DMS153 (cell line): ENCODE measurements at places on chromosomes 1 and 21.

DNA sequence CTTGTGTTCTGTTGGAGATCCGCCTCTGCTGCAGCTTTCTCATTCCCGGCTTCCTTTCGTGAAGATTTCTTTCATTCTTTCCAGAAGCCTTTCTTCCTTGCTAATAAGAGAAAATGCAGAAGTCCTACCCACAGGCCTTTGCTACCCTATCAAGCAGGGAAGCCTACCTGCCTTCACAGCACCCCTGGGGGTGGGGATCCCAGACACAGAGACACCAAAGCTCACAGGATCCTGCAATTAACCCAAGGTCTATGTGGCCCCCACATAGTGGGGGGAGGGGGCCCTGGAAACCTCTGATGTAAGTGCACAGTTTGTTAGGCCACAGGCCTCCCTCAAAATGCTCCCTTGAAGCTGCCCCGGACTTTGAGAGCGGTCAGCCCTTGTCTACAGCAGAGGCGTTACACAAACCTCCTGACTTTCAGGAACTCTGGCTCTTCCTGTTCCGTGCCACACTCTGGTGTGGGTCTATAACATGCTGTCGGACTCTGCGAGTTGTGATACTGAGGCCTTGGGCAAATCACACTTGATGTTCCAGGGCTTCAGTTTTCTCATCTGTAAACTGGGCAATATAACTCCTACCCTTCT is 31.2 kb downstream of the NKAIN1 start:
- no peak for DNase-seq

- no peak for DNase-seq
Observed at GRCh38 chr21:27421654-27422053, 454.8 kb upstream of the ADAMTS5 start.

- DNase-seq, result no peak
Observed at GRCh38 chr1:111604931-111605330, 14.7 kb upstream of the RAP1A start.

DNA sequence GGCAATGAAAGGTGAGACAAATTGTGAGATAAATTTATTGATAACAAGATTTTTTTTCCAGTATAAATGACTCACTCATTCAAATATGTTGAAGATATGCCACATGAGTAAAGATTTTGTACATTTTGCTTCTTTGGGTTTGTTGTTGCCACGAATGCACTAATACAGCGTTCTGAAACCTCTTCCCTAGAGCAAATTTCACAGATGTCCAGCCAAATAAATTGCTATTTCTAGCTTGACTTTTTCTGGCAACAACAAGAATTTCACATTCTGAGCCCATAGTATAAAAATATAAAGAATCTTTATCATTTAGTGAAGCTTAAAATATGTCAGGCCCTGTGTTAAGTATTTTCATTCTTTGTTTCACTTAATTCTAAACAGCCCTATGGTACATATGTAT is 114.5 kb upstream of the COL24A1 start:
- DNase-seq, result no peak

DNA sequence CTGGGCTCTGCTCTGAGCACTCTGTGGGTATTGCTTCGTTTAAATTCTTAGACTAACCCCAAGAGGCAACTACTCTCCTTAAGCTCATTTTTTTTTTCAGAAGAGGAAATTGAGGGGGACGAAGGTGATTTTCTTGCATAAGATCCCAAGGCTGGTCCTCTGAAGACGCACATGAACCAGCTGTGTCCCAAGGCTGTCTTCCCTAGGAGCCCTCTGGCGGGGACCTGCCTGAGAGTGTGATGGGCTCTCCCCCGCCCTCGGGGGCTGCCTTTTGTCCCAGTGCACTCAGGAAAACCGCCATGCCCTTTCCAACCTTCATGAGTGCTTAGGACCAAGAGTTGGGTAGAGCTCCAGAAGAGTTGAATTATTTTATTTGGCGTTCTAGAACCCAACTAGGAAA is 21.7 kb downstream of the UMODL1 start:
- DNase-seq, result no peak

DNA sequence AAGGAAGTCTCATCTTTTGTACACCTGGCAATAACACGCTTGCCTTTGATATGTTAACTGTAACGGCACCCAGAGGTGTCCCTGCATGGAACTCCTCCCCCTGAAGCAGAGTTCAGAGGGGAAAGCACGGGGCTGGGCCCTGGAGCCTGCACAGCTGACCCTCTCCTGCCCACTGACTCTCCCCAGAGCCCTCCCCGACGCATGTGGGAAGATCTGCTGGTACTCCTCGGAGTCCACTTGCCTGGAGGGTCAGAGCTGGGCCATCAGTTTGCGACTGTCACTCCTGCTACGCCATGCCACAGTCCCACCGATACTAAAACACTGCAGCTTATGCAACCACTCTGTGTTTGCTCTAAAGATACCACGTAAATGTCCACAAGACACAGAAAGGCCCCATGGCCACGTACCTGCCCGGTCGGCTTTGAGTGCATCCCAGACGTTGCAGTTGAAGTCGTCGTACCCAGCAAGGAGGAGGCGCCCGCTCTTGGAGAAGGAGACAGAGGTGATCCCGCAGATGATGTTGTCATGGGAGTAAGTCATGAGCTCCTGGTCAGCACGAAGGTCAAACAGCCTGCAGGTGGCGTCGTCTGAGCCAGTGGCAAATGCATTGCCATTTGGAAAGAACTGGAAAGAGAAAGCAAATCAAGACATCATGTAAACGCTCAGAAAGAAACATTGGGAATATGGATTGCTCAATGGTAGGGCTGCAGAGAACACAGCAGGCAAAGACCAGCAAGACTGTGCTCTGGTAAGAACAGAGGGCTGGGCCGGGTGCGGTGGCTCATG is 10.6 kb upstream of the NADK start:
- no peak for DNase-seq

DNA sequence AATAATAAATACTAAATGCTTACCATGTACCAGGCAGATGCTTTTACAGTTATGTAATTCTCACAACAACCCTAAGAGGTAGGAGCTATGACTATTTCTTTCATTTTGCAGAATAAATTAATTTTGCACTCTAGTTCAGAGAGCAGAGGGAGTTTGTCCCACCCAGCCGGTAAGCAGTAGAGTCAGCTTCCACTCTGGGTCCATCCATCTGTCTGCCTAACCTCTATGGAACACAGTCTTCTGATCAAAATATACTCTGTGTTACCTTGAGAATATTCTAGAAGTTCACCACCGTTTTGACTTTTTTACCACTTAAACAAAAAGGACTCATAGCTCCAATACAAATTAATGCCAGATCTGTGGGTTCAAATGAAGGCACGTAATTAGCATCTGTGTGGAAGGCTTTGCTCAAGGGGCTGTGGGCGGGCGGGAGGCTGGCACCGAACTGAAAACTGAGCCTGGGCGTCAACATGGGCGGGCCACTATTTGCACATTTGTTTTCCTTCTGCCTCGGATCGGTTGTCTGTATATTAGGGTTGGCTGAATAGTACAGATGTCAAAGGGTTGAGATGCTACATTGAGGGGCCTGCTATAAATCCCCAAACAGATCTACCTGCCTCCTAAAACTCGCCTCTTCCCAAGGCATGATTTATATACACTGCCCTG is 33.1 kb upstream of the LMO4 start:
- no peak for DNase-seq

GRCh38 chr1:1540090-1540817 is at the start of gene TMEM240:
Gene TMEM240 (minus strand): TSS chr1:1540624. CDS start chr1:1540346, 278 bp downstream.
- no peak for DNase-seq

GRCh38 chr1:241061062-241061461 is 295.9 kb downstream of the RGS7 start:
- DNase-seq, result no peak

- DNase-seq, result peak; percentile 43
Observed at GRCh38 chr1:93180723-93181613, at the start of gene CCDC18. Gene CCDC18 (plus strand): TSS chr1:93180724. CDS start chr1:93183362, 2,638 bp downstream.

GRCh38 chr1:246297279-246298265 is 209.5 kb downstream of the SMYD3 start:
- DNase-seq, result peak; percentile 38

DNA sequence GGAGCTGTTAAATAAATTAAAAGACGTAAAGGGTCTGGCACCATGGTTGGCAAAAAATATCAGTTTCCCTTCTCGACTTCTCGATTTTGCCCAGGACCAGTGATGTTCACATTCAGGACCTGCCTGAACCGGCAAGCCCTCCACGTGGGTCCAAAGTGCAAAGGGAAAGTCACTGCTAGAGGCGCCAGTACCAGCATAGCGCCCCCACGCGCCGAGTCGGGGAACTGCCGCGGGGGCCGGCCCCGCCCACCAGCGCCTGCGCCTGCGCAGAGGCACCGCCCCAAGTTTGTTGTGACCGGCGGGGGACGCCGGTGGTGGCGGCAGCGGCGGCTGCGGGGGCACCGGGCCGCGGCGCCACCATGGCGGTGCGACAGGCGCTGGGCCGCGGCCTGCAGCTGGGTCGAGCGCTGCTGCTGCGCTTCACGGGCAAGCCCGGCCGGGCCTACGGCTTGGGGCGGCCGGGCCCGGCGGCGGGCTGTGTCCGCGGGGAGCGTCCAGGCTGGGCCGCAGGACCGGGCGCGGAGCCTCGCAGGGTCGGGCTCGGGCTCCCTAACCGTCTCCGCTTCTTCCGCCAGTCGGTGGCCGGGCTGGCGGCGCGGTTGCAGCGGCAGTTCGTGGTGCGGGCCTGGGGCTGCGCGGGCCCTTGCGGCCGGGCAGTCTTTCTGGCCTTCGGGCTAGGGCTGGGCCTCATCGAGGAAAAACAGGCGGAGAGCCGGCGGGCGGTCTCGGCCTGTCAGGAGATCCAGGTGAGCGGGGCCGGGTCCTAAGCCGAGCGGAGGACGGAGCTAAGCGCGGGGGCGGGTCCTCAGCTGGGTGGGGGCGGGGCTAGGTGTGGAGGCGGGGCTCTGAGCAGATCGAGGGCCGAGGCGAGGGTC is at the start of gene PINK1:
TSS of gene PINK1 (plus strand) at position 269 of the 875 bp plus-strand sequence. CDS start at position 360, 91 bp downstream.
- peak; percentile 70 for DNase-seq

GRCh38 chr1:26346274-26347033 is 7.5 kb downstream of the CRYBG2 start:
- no peak for DNase-seq

DNA sequence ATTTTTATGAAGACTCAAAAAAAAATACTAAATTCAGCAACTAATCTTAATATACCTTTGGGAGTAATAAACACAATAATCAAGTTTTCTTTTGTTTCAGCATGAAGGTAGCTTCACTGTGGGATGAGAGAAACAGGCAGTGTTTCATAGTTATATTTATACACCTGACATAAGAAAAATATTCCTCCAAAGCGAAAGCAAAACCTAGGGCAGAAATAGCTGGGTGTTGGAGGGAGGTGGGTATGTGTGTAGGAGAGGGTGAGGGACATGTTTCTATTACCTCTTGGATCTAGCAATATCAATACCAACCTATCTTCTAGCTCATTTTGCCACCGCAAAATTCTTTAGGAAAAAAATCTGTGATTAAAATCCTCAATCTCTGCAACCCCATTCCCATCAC is 24.9 kb upstream of the MAN1A2 start:
- no peak for DNase-seq

DNA sequence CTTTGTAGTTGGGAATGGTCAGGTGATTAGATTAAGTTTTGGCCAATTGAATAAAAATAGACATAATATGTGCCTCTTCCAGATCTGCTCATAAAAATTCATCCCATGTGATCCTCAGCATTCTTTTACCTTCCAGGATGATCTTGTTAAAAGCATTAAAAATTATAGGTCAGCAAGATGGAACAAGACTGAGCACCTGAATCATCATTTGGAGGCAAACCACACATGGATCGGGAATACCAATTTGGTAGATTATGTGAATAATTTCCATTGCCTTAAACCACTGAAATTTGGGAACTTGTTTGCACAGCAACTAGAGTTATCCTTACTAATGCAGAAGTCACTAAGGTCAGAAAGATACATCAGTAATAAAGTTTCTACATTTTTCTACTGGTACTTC is 681.4 kb upstream of the ADGRL2 start:
- no peak for DNase-seq

- DNase-seq, result no peak
Observed at GRCh38 chr1:185467122-185467521, 150.1 kb upstream of the IVNS1ABP start.
